ENCODE measurements at places on chromosomes 3 and 15.

GRCh38 chr3:143412084-143412483 lies 292.5 kb downstream of the CHST2 start:
- no peak for DNase-seq

DNA sequence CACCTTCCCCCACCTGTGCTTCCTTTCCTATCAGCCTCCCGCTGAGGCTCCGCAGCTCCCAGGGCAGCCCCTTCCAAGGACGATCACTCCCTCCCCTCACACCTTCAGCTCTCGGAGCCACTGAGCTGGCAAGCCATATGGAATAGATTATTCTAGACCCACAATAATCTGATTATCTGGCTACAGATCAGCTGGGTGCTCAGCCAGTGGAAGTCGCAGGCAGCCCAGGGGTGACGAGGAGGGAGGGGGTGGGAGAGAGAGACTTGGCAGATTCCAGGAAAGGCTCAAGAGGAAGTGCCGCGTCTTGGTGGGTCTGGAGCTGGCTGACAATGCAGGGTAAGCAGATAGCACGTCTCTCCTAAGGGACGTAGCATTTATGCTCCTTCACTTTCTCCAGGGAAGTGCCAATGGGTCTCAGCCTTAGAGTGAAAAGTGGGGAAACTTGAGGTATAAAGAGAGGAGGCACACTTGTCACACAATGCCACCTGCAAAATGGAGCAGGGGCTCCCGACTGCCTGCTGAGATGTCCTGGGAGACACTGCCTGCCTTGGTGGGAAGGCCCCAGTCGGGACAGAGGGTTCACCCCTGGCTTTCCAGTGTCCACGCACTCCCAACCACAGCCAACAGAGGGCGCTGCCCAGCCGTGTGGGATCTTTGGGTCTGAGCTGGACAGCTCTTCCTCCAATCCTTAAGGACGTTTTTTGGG lies 9.4 kb upstream of the MESP1 start:
- peak; percentile 54 for DNase-seq

DNA sequence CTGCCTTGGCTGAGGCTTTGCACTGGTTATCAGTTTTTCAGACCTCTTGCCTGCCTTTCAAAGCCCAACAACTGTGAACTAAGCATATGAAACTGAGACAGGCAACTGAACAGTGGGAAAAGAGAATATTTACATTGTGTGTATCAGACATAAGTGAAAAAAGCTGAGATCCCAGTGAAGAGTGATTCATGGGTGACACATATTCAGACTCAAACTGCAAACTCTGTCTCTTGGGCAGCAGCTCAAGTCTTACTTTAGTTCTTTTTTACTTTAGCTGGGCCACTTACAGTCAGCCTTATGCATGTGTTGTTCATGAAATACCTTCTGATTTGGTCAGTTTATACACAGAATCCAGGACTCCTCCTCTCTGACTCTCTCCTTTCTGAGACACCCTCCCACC lies 19.2 kb downstream of the SUCLG2 start:
- DNase-seq = no peak

DNA sequence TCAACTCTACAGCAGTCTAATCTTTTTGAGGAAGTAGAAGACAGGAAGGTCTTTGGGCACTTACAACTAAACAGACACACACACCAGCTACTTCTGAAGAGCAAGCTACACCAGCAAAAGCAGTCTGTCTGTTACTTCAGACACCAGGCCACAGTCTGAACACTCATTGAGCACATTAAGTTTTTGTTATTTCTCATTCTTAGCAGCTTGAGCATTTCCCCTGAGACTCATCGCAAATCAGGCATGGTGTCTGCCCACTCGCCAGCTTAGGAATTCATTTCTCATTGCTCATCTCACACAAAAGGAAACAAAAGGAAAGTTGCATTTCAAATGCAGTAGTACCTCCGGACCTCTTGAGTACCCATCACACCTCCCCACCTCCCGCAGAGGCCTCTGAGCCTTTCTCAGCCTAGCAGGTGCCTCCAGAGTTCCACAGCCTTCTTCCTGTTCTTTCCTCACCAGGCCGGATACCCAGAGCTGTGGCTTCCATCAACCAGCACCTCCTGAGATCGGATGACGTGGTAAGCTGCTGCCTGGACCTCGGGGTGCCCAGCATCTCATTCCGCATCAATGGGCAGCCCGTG lies 302.0 kb downstream of the RYR3 start:
- DNase-seq = no peak

All from stimulated activated naive CD4-positive, alpha-beta T cell treated with Interleukin-2 at 50 U/mL for 16 hours (primary cell).